ENCODE measurements at places on chromosomes 13 and 19.

GRCh38 chr13:32031025-32031814 lies at the start of gene FRY:
TSS of gene FRY (plus strand) at chr13:32031774. CDS start at chr13:32031796, 22 bp downstream.
- DNase-seq, result peak; percentile 49

DNA sequence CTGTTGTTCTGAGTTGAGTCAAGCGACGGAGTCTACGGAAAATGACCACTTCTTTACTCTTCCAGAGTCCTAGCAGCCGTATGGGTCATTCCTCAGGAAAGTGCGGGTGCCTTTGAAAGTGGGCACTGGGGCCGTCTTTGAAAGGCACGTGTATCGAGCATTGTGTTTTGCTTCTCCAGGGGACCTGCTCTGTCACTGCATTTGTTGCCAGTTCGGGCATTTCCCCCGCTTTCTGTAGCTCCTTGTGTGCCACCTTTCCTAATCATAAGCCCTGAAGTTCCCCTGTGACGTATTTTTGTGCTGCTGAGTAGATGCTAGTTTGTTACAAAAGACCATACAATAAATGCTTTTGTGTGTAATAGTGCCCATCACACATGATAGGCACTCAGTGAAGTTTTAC lies 24.4 kb downstream of the SPATA13 start:
- DNase-seq, result no peak

DNA sequence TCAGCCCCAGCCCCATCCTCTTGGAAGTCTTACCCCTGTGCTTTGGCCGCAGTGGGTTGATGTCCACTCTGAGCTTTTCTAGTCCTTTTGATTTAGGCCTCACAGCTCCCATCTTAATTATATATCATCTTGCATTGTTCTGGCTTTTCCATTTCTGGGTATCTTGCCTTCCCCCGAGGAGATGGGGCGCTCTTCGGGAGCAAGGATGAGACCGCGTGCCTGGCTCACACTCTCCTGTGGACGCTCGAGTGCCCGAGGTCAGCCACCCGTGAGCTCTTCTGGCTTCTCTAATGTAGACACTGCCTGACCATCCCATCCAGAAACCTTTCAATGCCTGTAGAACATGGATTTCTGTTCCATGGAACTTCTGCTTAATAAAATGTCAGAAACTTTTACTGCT lies 53.5 kb upstream of the GPR183 start:
- no peak for DNase-seq

- no peak for DNase-seq
Observed at GRCh38 chr13:25319771-25320170, 18.3 kb downstream of the NUP58 start.

GRCh38 chr13:106917024-106917571 lies 349.2 kb upstream of the ARGLU1 start:
- no peak for DNase-seq

DNA sequence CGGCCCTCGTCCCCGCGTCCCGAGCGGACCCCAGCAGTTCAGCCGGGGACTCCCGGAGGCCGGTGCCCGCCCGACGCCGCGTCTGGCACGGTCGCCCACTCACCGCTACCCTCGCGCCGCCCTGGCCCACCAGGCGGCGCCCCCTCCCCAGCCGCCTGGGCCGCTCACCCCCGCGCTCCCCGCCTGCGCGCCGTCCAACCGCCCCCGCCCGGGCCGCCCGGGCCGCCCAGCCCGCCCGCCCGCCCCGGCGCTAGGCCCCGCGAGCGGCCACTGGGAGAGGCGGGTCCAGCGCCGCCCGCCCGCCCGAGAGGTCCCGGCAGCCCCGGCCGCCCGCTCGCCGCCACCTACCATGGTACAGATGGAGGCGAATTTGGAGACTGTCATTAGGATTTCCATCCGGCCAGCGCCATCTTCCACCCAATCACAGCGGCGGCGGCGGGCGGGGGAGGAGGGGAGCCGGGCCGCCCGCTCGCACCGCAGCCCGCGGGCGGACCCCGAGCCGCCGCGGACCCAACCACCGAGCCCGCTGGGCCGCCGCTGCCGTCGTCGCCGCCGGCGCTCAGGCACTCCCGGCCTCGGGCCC lies at the start of gene USP12:
Gene USP12 (minus strand): TSS at position 568 of the 583 bp plus-strand sequence. CDS start 172 bp downstream, at position 396.
- DNase-seq, result peak; percentile 63

- DNase-seq, result no peak
Observed at GRCh38 chr13:50609011-50609410, 234.5 kb downstream of the DLEU7 start.

DNA sequence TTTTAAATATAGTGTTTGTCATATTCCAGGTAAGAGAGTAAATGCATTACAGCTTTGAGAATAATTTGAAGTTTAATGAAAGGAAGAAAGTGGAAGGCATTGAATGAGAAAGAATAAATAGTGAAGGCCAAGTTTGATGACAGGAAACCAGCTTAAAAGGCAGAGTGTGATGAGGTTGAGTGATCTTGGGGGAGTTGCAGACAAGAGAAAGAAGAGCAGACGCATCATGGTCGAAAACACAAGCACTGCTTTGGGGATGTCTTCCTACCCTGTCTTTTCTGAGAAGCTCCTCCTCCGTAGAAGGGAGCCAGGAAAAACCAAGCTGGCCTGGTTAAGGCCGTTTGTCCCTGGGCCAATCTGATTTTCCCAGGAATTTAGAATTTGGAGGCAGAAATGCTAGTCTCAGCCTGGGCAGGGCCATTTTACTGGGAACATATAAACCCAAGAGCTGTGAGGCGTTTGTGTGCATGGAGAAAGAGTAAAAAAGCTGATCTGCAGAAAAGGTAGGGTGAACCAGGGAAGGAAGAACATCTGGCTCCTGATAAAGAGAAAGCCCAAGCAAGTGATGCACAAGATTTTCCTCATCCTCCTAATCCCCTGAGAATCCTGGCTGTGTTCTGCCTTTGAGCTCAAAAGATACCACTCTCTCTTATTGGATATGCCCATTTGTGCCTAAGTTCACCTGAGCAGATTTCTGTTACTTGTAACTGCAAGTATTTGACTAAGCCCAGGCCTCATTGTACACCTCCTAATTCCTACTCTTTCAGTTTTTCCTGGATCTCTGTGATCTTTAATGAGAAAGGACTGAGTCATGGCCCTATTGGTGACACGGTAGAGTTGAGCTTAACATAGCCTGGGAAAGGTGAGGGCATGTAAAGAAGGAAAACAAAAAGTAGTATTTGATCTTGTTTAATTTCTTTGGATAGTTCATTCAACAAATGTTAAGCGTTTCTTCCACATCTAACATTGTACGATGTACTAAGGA lies 80.0 kb downstream of the WDFY2 start:
- DNase-seq, result no peak

Measured in OCI-LY7 (cell line).